Skin of body (tissue), 3 donors: ENCODE measurements at places on chromosomes 16 and 17. TPM values are rescaled to one million over a fixed set of nuclear protein-coding genes. Genes with fewer than 3 reads are reported as not detected.

Gene SF3B3
- total RNA-seq, result 85.2 TPM

- DNase-seq, result no peak
Observed at GRCh38 chr16:3216263-3216640, 18.7 kb downstream of the ZNF200 start.

- no peak for DNase-seq
Observed at GRCh38 chr17:17204635-17205231, 1.4 kb downstream of the PLD6 start.

- no peak for DNase-seq
Observed at GRCh38 chr17:46011711-46012505, 12.9 kb downstream of the STH start.

Gene IQCK
- 11.4 TPM for total RNA-seq

DNA sequence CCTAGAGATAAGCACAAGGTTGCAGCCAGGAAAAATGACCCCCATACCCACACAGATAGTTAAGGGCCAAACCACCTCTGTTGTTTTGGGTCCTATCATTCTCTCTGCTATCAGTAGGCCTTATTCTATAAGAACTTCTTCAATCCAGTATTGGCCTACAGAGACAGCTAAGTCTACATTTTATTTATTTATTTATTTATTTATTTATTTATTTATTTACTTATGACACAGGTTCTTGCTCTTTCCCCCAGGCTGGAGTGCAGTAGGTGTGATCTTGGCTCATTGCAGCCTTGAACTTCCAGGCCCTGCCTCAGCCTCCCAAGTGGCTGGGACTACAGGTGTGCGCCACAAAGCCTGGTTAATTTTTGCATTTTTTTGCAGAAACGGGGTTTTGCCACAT lies 7.5 kb upstream of the MAPT start:
- no peak for DNase-seq

- DNase-seq, result no peak
Observed at GRCh38 chr17:49775546-49776260, 11.8 kb upstream of the FAM117A start.

DNA sequence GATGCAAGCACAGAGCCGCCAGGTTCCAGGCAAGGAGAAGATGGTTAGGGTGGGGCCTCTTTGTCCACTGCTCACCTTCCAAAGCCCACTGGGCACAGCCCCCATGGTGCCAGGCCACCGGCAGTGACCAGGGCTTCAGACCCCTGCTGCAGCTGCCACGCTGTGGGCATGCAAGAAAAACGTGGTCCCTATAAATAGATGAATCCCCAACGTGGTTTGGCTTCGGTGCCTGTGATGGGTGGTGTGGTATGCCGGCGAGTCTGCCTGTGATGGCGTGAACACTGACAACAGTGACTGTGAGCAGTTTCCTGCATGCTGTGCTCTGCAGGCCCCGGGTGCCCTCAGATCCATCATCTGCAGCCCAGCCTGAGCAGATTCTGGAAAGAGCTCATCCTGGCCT lies 36.6 kb downstream of the RAB11FIP4 start:
- no peak for DNase-seq

DNA sequence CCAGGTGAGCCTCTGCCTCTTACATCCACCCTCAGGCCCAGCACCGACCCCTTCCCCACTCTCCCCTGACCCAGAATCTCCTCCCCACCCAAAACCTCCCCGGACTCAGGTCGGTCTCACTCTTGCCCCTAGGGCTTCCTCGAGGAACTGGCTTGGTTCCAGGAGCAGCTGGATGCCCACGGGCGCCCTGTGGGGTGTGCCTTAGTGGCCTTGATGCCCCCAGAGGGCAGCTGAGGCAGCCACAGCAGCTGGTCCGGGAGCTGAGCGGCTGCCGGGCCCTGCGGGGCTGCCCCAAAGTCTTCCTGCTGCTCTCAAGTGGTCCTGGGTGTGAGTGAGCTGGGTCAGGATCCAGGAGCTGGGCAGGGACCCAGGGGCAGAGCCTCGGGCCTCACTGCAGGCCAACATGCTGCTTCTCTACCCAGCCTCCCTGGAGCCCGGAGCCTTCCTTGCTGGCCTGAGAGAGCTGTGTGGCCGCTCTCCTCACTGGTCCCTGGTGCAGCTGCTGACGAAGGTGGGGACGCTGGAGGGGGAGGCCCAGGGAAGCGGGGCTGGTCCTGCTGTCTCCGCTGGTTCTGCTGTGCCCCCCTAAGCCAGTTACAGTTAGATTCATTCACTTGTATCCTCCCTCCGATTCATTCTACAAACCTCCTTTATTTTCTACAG lies 9.6 kb downstream of the ZNF213 start:
- no peak for DNase-seq

DNA sequence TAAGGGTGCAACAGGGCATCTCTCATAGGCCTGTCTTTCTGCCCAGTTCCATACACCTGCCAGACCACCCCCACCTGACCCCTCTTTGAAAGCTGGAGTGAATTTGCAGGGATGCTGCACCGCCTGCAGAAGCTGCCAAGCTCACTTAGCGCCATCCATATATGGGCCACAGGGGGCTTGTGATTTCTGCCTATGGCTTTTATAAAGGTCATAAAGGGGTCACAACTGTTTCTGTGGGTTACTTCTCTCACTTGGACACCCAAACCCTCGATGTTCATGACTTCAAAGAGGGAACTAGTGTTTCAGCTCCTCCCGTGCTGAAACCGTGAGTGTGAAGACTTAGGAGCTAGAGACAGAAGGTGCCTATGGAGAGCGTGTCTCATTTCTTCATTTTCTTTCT lies 23.9 kb upstream of the MEAK7 start:
- DNase-seq, result no peak

Gene KRT13
- total RNA-seq, result 2.9 TPM

GRCh38 chr17:39650121-39650579 lies 13.2 kb downstream of the STARD3 start:
- DNase-seq, result no peak

DNA sequence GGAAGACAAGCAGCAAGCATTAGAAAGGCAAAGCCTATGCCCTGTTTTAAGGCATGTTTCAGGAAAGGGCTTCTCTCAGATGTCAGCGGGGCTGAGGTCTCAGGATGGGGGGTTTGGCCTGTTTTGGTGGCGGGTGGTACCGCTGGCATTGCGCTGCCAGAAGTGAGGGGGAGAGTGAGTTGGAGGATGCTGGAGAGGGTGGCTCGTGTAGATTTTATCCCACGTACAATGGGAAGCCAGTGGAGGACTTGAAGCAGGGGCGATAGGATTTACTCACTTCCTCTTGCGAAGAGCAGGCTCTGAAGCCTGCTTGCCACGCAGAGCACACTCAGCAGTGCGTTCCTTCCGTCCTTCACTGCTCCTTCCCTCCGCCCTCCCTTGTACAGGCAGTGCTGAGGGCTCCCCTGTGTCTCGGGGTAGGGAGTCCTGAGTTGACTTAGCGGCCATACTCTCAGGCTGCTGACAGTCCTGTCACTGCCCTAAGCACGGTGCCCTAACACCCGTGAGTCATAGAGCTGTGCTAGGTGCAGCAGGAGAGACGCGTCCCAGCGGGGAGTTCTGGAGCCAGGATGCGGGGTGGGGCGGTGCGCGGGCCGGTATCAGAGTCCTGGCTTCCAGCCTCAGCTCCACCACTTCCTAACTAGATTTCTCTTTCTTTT lies 113.1 kb downstream of the SNX29 start:
- DNase-seq, result peak; percentile 10

DNA sequence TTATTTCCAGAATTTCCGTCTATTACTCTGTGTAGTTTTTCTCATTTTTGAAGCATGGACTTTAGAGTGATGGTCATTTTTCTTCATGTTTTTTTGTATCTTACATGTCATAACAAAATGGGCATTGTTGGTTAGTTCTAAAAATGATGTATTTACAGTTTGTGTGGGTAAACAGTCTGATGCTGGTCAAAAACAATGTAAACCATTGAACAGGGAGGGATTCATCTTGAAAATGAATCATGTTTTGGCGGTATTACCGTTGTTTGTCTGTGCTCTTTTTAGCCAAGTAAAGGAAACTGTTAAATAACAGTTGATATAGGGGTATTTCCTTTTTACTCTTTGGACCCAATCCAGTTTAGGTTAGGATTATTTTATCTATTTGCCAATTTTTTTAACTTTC lies 315.8 kb downstream of the BCAS3 start:
- no peak for DNase-seq

Gene ABCC11
- total RNA-seq, result 0.20 TPM

DNA sequence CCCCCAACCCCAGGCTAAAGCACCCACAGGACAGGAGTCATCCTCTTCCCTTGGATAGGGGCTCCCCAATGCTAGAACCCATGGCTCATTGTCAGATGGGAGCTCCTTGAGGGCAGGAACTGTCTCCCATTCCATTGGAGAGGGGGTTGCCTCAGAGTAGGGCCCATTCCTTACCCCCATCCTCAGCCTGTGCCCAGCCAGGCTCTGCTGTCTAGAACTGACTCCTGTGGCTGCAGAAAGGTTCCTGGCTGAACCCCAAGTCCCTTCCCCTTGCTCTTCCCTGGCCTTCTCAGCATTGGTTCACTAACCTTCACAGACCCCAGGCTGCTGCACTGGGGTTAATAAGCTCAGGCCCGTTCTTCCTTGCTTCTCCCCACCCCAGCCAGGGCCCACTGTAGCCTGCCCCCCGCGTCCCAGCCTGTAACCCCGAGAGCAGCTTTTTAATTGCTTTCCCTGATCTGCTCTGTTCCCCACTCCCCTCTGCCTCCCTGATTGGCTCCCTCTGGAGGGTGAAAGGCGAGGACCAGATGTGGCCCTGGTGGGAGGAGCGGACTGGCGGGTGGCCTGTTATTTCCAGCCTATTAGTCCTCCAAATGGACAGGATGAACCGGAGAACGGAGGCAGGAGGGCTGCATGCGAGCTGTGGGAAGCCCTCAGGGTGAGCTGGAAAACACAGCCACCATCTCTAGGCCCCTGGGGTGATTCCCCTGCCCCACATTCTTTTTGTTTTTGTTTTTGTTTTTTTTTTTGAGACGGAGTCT lies 6.0 kb upstream of the GFAP start:
- no peak for DNase-seq
